CMK (cell line): ENCODE measurements at places on chromosomes 5 and 9.

- no peak for DNase-seq
Observed at GRCh38 chr5:174303437-174304045, 258.0 kb downstream of the NSG2 start.

DNA sequence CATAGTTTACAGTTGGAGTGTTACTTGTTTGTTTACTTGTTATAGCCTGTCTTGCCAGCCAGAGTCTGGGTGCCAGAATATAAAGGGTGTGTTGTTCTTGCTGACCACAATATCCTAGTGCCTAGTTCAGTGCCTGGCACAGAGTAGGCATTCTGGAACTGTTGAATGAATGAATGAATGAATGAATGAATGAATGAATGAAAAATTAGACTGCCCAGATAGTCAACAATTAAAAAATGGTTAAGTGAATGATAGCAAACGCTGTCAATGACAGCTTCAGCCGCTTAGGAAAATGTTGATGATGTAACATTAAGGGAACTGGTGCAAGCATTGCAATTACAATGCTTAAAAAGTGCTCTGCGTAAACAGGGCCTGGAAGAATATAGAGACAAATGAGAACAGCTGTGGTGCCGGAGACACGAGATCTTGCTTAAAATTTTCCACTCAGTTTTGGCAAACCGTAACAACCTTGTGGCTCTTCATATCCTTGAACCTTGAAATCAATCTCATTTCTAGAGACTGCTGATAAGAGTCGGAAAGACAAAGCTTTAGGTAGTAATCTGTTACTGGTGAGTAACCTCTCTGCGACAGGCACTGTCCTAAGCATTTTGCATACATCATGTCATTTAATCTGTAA, 4.7 kb upstream of the TTLL11 start:
- DNase-seq: no peak

- DNase-seq: no peak
Observed at GRCh38 chr9:33151007-33151557, 16.1 kb downstream of the B4GALT1 start.

- no peak for DNase-seq
Observed at GRCh38 chr9:130201974-130202373, 29.8 kb downstream of the NCS1 start.

GRCh38 chr9:99793528-99793927, 28.2 kb upstream of the NR4A3 start:
- DNase-seq: no peak
